ENCODE measurements at places on chromosomes 7 and 10.

- DNase-seq: no peak
These were observed 87.2 kb downstream of the ABCC2 start for GRCh38 chr10:99869581-99870122.

- peak; percentile 61 for DNase-seq
These were observed 70.4 kb downstream of the CUBN start for GRCh38 chr10:17059197-17059688.

DNA sequence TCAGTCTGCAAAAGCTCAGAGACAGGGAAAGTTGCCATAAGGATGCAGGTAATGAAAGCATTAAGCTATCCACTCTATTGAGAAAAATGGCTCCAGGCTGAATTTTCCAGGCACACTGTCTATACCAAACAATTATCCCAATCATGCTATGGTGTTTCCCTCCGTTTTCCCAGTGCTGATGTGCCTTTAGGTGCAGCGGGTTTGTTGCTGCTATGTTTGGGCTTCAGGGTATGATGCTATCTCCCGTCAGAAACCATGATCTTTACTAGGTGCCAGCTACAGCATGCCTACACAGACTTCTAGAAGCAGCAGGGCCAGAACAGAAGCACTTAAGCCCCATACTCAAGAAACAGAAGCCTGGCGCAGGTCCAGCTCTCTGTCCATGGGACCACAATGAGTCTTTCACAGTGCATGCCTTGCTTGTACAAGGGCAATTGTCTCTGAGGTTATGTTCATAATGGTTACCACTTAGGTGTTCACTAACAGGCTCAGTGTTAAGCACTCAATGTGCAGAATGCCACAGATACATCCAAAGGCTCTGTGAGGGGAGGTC is 19.4 kb downstream of the STEAP1B start:
- no peak for DNase-seq

DNA sequence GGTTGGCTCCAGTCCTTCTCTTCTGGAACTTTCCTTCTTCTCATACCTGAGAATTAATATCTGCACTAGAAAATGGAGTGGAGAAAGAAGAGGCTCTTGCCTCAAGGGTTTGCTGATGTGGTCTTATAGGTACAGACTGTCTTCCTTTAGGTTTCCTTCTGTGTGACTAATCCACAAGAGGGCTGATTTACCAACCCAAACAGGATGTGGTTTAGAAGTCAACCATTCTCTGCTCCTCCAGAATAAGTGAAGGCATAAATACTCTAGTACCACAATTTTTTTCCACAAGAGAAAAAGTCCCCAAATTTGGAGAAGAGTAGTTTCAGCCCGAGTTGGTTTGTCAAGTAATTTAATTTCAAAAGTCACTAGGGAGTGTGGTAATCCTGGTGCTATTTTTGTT is 85.8 kb downstream of the NRP1 start:
- no peak for DNase-seq

DNA sequence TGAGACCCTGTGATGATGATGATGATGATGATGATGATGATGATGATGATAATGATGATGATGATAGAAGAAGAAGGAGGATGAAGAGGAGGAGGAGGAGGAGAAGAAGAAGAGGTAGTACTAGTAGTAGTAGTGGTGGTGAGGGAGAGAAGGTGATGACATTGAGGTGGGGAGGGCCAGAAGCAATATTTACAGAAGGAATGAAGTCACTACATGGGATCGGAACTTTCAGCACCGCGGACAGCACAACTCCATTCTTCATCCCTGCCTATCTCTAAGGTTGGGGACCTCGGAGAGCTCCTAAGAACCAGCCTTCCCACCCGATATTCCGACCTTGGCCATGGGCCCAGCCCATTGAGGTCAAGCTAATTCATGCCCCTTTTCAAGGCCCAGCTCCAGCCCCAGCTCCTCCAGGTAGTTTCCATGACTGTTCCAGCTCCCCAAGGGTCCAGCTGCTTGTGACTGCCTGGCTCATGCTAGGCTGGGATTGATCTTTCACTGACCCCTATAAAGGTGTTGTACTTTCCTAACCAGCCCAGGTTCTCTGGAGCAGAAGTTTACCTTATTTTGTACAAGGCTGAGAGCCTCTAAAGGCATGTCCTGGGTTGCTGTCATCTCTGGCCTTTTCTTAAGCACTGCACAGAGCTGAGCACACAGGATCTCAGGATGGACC is 10.3 kb downstream of the CRHR2 start:
- peak; percentile 86 for DNase-seq

DNA sequence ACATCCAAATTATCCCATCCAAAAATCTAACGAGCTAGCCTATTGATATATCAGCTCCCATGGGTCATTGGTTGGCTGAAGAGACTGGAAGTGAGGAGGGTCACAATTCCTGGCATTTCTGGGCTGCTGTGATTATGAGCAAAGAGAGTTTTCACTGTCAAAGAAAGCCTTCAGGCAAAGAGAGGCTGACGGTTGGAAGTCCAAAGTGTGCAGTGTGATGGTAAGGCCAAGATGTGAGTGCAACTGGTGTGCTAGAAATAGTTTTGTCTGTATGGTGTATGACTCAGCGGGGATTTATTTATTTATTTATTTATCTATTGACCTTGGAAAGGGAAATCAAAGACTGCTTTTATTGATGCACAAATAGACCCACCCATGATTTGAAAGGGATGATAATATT is 75.0 kb downstream of the AASS start:
- no peak for DNase-seq

DNA sequence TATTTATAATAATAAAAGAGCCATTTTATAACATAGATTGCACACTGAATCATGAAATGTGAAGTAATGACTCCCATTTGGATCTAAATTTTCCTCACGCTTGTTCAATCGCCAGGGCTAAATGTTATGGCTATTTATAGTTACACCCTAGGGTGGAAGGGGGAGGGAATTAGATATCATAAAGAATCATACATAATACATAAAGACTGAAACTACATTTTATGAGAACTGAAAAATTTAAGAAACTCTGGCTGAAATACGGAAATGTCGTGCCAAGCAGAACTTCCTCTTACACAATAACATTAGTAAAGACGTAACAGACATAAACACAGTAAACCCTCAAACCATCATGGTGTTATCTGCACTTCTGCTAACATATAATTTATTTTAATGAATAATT is 327.5 kb upstream of the PHF14 start:
- DNase-seq: no peak

Measured in SJCRH30 (cell line).